ENCODE measurements at places on chromosomes 12 and 14.

- no peak for DNase-seq
Measured at GRCh38 chr14:72471346-72471745, 422.6 kb downstream of the DPF3 start.

- DNase-seq: no peak
Measured at GRCh38 chr14:30868736-30869135, 5.6 kb upstream of the COCH start.

- no peak for DNase-seq
Measured at GRCh38 chr14:69910871-69911270, 31.7 kb downstream of the SMOC1 start.

- DNase-seq: no peak
Measured at GRCh38 chr12:132159555-132160003, 15.3 kb downstream of the NOC4L start.

GRCh38 chr12:104275689-104276088 is 27.9 kb upstream of the EID3 start:
- no peak for DNase-seq

DNA sequence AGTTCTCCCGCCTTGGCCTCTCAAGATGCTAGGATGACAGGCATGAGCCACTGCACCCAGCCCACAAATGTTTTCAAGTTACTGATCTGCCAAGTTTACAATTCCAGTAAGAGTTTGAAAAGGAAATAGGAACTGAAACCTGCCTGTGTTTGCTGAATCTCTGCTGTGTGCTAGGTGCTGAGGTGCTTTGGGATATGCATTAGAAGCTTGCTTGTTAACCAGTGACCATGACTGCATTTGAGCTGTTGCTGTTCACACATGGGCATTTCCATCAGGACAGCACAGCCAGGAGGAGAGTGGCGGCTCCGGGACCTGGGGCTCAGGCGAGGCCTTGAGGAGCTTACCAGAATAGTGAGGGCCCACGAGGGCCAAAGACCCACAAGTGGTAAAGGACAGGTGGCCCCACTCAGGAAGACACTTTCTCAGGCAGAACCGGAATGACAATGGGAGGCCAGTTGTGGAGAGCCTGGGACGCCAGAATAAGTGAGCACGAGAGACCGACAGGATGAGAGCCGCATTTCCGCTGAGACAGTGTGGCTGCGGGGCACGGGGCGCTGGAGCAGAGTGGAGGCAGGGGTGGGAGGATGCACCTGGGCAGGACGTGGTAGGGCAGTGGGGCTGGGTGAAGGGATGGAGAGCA is 54.5 kb upstream of the MMP17 start:
- DNase-seq: peak; percentile 36

GRCh38 chr14:38743966-38744584 is 359.0 kb downstream of the SEC23A start:
- no peak for DNase-seq

GRCh38 chr12:24015833-24016160 is 66.3 kb upstream of the SOX5 start:
- no peak for DNase-seq

DNA sequence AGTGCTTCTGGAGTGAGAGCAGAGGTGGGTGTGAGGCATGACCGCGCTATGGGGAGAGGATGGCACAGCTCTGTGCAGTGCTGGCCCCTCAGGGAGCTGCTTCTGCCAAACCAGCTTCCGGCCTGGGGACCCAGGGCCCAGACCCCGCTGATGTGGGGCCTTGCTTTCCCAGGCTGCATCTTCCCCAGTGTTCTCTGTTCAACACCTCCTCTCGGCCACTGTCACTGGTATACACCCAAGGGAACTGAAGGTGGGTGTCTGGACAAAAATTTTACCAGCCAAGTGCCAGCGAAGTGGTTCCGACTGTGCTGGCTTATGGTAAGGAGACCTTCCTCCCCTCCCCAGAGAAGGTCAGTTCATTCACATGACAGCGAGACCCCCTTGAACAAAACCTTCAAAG is 179.1 kb downstream of the AACS start:
- no peak for DNase-seq

GRCh38 chr12:82461836-82462235 is 103.5 kb downstream of the METTL25 start:
- DNase-seq: no peak

DNA sequence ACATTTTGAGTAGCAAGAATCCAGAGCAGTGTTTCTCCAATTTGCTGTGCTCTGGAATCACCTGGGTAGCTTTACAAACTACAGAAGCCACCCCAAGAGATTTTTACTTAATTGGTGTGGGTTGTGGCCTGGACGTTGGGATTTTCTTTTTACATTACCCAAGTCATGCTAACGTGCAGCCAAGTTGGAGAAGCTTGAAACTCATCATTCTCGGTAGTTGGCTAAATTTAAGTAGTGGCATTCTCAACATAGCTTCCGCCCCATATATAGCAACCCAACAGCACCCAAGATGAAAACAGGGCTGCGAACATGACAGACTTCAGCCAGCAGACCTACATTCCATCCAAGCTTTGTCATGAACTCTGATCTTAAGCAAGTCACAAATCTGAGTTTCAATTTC is 25.0 kb downstream of the DAD1 start:
- no peak for DNase-seq

DNA sequence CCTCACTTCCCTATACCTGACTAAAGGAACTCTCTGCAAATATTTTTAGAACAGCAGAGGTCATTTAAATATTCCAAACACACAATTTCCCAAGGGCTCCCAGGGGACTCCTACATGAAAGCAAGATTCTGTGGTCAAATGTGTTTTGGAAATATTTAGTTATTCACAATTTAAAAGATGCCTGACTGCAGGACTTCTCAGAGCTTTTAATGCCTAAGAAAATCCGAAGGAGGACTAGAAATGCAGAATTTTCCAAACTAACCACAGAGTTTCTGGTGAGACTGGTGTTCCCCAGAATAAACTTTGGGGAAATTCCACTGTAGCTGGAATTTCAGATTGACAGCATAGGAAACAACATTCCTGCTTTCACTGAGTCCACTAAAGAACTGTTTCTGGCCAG is 84.8 kb upstream of the MAP1LC3B2 start:
- DNase-seq: no peak

GRCh38 chr14:41130274-41130673 is 476.4 kb upstream of the LRFN5 start:
- no peak for DNase-seq

- DNase-seq: no peak
Measured at GRCh38 chr12:69334158-69334557, 14.0 kb upstream of the LYZ start.

GRCh38 chr14:103158688-103159087 is 35.4 kb downstream of the TNFAIP2 start:
- no peak for DNase-seq

- DNase-seq: peak; percentile 67
Measured at GRCh38 chr12:104137001-104137901, 759 bp downstream of the NFYB start.

DNA sequence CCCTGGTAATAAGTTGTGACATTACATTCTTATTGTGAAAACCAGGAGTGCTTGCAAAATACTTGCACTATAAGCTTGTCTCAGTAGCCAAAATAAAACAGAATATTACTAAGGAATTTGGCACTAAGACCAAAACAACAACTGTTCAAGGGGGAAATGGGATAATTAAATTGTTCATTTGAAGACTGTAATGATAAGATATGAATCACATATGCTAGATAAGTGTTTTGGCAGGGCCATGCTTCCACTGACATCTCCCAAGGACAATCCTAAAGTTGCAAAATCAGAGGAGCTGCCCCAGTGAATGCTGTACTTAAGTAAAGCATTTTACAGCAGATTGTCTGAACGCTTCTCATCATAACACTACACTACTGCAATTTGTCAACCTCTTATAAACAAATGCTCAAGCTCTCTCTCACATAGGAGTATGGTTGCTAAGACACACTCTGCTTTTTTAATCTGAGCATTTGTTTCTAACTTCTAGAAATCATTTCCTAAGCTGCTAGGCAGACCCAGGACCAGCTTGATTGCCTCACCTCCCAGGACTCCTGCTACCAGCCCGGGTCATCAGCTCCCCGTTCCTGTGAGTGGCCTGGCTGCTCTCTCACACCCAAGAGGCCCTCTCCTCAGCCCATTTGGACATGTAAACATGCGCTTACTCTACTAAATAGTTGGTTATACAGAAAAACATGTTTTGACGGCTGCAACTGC is 191.5 kb downstream of the PAX9 start:
- no peak for DNase-seq

- no peak for DNase-seq
Measured at GRCh38 chr12:99985129-99985570, 414 bp upstream of the ANKS1B start.

- DNase-seq: no peak
Measured at GRCh38 chr12:52191841-52192791, at the start of gene KRT80. Gene KRT80, minus strand, starts transcription at chr12:52192014. Its CDS starts 112 bp downstream, at chr12:52191902.

DNA sequence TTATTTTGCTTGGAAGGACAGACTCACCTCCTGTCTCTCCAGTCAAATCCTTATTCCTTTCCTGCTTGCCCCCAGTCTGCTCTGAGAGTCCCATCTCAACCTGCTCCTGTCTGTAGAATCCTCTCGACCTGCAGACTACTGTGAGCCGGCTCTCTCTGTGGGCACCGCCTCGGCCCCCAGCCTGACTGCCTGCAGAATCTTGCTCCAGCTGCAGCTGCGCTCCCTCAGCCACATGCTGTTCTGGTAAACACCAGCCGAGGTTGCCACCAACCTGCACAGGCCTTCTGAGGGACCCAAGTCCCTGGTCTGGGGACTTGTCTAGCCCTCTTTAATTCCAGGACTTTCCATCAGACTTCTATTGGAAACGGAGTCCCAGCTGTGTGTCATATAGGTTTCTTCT is 44.8 kb upstream of the PRMT8 start:
- no peak for DNase-seq

- DNase-seq: no peak
Measured at GRCh38 chr12:269191-269590, 6.6 kb upstream of the SLC6A13 start.

- DNase-seq: no peak
Measured at GRCh38 chr12:8698879-8699278, 1.1 kb downstream of the RIMKLB start.

GRCh38 chr12:2752676-2753371 is 41.9 kb upstream of the FKBP4 start:
- peak; percentile 78 for DNase-seq

DNA sequence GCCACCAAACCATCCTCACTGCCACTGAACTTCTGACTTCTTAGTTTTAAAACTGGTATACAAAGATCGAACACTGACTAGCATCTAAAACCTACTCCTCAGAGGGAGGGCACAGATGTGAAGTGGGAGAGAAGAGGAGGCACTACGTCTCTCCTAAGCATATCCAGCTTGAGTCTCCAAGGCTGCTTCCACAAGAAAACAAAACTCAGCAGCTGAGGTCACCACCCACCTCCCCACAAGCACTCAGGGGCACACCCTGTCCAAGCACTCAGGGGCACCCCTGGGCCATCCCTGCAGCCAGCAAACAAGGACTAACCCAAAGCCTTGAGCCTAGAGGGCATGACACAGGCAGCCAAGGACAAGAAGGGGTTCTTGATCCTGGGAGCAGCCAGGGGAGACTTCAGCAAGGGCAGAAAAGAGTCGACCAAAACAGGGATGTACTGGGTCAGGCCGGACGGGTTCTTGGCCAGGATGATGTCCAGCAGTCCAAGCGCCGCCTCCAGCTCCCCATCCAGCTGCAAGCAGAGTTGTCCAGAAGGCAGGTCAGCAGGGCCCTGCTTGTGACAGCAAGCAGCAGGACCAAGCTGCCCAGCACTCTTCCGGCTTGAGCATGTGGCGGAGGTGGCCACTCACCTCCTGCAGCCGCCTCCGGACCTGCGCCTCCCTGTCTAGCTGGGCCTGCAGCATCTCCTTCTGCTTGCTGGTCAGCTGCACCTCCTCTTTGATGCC is 34.8 kb downstream of the GCN1 start:
- DNase-seq: no peak

- DNase-seq: no peak
Measured at GRCh38 chr12:66684222-66684621, 5.3 kb upstream of the GRIP1 start.

DNA sequence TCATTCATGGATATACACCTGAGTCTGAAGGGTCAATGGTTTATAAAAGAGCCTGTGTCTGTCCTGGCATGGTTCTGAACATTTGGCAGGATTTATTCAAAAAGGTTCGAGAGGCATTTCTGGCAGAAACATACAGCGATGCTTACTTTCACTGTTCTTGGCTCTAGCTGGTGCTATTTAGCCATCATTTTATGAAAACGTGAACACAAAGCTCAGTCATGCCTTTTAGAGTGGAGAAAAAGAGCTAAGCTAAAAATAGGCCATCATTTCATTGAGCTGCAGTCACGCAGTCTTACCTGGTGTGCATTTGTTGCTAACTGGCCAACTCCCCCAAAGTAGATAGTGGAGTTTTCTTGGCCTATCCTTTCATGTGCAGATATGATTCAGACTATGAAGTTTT is 1209.5 kb downstream of the SLC16A7 start:
- no peak for DNase-seq

- DNase-seq: no peak
Measured at GRCh38 chr12:105803292-105803691, 335.5 kb downstream of the NUAK1 start.

DNA sequence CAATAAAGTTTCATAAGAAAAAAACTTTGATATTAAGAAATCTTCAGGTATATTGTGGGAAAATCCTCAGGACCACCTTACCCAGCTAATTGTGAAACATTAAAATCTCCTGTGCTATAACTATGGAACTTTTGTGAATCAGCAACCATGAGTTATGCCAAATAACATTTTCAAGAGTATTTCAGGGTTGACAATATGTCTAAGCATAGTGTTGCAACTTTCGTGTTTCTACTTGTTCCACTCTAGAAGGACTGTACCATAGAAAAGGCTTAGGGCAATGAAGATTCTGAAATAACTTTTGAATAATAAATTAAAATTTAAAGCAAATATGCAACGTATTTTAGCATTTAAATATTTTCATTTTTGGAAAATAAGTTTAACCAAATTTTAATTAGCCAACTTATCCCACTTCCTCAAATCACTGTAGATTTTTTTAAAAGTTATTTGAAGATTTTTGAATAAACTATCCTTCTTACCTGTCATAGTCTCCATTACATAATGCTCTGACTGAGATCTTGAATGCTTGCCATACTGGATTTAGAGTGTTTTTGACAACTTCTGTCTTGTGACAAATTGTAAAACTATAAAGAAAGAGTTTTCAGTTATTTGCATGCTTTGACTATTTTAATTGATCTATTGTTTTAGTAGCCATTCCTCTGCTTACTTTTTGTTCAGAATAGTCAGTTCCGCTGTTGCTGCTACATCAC is 143.6 kb downstream of the CPNE8 start:
- DNase-seq: no peak

GRCh38 chr14:61891170-61891569 is 128.9 kb downstream of the SNAPC1 start:
- DNase-seq: no peak

DNA sequence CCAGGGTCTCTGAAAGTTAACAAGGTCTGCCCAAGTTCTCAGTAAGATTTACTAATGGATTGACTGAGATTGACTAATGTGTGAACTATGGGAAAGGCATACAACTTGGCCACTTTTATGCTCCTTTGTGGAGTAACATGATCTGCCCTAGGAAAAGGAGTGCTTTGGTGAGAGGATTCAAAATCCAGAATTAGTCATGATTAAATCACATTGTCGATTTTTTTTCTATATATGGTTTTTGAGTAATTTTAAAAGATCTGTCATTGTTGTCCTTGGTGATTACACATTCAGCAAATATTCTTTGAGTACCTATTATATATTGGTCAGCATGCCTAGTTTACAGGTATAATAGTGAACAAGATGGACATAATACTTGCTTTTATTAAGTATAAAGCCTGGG is 147.7 kb upstream of the SYT10 start:
- DNase-seq: no peak

All from activated T-cell treated with anti-CD3 and anti-CD28 coated beads, Interleukin-2, amount 50 U/mL, for 48 hours (primary cell).